ENCODE measurements at places on chromosomes 3 and 15.

DNA sequence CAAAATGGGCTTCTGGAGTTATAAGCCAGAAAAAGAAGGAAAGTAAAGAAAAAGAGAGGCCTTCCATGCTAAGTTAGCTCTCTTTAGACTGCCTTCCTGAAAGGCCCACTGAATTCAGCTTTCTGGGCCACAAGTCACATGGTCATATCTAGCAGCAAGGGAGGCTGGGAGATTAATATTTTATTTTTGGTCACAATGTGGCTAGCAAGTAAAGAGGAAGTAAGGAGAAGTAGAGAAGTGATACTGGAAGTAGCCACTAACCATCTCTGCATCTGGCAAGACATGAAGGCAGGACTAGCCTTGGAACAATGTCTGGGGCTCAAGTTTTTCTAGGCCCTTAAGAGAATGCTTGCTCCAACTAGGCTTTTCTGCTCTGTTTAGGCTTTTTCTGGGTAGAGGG, 81.8 kb upstream of the UBE2E1 start:
- no peak for DNase-seq

- DNase-seq = no peak
Measured at GRCh38 chr3:24303057-24303754, 191.4 kb downstream of the THRB start.

DNA sequence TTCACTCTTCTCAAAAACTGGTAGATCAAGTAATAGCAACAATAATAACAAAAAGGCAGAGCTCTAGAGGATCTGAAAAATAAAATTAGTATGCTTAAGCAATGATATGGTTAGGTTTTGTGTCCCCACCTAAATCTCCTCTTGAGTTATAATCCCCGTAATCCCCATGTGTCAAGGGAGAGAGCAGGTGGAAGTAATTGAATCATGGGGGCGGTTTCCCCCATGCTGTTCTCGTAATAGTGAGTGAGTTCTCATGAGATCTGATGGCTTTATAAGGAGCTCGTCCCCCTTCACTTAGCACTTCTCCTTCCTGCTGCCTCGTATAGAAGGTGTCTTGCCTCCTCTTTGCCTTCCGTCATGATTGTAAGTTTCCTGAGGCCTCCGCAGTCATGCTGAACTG, 60.2 kb upstream of the ABHD2 start:
- DNase-seq = no peak

GRCh38 chr15:51312166-51313073, 26.0 kb downstream of the CYP19A1 start:
- DNase-seq = no peak

GRCh38 chr3:98095882-98096281, 8.9 kb downstream of the OR5AC2 start:
- DNase-seq = no peak

DNA sequence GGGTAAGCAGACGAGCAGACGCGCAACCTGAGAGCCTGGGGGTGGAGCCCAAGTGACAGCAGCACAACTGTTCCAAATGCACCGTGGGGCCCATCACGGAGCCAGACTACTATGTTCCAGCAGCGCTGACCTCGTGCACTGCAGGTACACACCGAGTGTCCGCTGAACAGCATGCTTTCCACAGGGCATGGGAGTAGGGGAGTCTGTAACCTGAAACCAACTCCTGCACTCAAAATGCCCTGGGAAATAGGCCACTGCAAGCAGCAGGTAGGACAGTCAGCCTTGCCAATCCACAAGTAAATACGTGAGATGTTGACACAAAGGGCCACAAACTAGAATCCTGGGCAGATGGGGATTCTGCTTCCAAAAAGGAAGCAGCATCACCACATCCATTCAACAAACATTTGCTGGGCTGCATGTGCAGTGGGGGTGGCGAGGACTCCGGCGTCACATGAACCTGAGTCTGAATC, 73.9 kb downstream of the TBC1D2B start:
- DNase-seq = no peak

DNA sequence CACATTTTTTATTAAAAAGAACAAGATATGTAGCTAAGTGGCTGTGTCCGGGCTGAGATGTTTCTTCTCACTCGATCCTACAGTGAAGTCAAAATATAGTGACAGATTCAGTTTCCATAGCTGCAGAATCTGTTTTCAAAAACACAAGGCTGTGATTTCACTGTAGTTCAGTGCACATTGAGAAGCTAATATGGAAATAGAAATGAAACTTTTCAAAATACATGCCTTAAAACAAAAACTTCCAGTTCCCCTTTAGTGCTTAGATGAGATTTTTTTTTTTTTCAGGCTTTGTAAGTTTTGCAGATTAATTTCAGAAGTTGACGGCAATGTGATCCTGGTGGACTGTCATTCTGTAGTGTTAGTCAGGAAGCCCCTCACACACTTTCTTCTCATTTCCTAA, 23.8 kb upstream of the TRAK1 start:
- DNase-seq = no peak

- no peak for DNase-seq
Measured at GRCh38 chr15:89107984-89108383, 19.7 kb downstream of the ABHD2 start.

GRCh38 chr3:134326126-134326525, 48.1 kb downstream of the AMOTL2 start:
- DNase-seq = no peak

DNA sequence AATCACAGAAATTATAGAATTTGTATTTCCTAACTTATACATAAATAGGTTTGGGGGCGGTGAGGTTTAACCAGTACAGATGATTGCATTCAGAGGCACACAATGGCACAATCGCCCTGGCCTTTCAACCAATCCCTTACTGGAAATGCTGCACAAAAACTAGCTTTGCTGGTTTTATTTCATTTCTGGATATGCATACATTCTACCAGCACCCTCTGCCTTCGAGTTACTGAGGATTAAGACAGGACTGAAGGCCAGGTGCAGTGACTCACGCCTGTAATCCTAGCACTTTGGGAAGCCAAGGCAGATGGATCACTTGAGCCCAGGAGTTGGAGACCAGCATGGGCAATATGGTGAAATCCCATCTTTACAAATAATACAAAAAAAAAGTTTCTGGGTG, 336.1 kb downstream of the ARRDC4 start:
- no peak for DNase-seq

DNA sequence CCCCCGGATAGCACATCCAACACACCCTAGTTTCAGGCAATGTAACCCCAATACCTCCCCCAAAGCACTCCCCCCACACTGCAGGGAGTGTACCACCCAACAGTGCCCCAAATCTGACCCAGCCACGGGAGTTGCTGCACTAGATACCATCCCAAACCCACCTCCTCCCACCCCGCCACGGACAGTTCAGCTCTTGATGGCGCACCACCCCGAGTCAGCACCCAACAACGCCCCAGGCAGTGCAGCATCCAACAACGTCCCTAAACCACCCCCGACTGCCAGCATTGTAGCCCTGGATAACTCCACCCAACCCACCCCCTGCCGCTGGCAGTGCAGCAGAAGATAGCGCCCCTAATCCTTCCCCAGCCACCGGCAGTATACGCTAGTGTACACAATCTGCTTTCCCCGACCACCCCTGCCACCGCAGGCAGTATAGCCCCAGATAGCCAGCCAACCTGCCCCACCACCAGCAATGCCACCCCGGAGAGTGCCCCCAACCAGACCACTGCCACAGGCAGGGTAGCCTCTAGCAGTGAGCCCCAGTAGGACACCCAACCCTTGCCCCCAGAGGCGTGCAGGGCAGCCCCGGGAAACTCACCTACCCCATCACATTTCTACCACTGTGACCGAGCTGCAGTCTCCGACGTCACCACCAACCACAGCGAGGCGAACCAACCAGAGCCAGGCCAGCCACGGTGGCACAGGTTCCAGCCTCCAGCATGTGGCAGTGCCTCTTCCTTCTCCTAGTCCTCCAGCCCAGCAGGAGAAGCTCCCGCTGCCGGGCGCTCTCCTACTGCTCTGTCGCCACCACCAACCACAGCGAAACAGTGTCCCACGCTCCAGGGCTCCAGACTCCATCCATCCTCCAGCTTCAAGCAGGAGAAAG, 178.1 kb downstream of the POTEB3 start:
- no peak for DNase-seq

DNA sequence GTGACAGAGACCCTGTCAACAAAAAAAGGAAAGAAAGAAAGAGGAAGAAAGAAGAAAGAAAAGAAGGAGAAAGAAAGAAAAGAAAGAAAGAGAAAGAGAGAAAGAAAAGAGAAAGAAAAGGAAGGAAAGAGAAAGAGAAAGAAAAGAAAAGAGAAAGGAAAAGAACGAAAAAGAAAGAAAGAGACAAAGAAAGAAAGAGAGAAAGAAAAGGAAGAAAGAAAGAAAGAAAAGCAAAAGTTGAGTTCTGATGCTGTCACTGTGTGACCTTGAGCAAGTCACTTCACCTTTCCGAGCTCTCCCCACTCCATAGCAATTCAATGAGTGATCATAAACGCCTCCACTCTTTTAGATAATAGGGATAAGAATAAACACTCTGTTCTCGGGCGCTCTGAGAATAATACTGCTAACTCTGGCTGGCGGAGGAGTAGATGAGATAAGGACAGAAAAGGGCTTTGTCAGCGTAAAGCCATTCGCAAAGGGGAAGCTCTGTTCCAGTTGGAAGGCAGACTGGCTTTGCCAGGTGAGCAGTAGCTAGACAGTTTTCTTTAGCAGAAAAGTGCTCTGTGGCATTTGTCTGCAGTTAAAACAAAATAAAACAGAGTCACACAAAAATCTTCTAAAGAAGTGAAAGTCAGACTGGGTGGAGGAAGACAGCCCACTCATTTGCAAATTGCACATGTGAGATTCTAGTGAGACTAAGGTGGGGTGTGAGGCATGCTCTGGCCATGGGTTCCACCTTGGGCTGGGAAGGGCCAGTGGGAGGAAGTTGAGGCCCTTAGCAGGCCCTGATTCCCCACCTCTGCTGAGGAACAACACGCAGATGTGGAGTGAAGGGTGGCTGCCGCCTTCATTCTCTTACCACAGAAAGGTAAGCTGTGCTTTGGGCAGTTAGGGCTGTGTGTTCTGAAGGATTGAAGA, 9.6 kb upstream of the FLNB start:
- DNase-seq = no peak

DNA sequence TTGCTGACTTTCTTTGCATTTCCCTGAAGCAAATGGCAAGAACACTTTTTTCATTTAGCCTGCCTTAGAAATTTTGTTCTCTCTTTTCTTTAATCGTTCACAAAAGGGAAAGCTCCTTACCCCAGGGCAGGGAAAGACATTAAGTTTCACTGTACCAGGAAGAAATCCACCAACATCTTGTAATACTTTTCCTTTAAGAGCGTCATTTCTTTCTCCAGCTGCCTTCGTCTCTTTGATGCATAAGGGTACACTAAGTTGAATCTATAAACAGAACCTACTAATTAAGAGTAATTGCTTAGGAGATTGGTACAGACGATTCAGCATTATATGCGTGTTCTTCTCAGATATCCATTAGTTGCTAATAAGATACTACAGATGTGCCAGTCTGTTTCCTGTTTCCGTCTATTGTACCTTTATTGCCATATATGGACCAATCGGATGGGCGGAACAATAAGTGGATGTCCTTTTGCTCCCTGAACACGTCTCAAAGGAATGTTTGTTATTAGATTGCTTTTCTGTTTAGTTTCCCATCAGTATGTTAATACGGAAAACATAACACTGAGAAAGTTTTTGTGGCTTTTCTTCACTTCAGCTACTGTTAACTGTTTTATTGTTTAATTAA, 276.7 kb upstream of the RARB start:
- no peak for DNase-seq

DNA sequence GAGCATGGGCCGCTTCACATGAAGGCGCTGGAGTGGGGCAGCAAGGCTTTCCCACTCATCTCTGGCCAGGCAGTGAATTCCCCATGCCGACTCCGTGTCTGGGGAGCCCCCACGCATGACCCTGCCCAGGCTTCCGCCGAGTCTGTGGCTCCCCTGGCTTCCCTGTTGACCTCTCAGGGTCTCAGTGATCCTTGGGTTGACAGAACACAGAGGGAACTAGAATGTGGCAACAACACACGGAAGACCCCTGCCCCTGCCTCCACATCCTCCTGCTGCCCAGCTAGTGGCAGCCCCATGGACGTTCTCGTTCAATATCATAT, 61.3 kb downstream of the ATP2B2 start:
- no peak for DNase-seq

GRCh38 chr3:66655044-66655443, 154.2 kb upstream of the LRIG1 start:
- DNase-seq = no peak

GRCh38 chr3:76645724-76646123, 394.2 kb upstream of the ROBO2 start:
- no peak for DNase-seq

GRCh38 chr3:45596290-45596791, 1.8 kb downstream of the LIMD1 start:
- DNase-seq = no peak

DNA sequence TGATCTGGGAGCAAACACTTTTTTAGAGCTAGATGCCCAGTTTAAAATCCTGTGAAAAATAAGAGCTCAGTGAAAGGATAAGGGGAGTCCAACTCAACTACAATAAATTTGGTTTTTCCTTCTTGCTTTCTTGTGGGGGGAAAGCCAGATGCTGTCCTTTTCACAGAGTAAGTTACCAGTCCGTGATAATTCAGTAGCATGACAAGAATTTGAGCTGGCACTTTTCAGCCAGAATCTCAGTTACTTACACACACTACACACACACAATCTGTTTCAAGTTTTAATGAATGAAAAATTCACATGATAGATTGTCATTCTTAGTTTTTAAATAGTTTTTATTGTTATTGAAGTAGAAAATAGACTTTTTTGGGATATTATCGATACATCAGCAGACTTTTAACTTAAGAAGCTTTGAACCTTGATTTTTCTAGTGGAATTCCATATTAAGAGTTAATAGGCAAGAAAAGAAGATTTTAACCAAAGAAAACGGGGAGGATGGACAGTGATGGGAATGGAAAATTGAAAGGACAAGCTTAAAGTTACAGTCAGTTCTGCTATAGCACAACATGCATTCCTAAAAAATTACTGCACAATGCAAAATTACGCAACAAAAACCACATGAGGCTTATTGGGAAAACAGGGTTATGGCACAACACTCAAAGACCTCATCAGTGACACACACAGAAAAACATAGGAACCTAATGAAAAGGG, 47.0 kb downstream of the PSMD6 start:
- no peak for DNase-seq

DNA sequence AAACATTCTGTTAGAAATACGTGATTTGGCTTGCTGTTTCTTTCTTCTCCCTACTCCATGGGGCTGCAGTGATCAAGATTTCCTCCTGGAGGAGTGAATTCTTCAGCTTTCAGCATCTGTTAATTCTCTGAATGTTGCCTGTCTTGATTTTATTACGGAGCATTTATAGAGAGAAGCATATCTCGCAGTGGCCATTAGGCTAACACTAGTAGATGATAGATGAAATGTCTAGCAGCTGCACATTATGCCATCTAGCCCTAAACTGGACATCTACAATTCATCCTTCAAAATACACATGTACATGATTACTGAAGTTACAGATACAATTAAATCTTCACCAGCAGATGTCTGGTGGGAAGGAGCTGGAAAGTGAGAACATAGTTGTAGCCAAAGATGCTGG, 769.8 kb upstream of the NECTIN3 start:
- no peak for DNase-seq

DNA sequence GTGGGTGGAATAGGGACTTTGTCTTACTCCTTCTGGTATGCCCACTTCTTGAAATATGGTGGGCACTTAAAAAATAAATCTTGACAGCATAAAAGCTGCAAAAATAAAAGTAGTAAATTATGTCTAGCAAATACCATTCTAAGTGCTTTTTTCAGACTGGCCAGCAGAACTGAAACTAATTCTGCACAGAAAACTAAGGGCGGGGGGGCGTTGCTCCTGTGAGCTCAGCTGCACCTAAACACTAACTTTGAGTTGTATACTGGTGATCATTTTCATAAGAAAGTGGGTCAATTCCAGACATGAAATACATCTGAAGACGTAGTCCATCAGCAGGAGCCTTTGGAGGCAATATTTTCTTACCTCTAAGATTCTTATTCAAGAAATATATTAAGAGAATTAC, 114.8 kb downstream of the WDR76 start:
- no peak for DNase-seq
